ENCODE measurements at places on chromosomes 4 and X. TPM values are rescaled to one million over a fixed set of nuclear protein-coding genes. Genes with fewer than 3 reads are reported as not detected.

- no peak for DNase-seq
These were observed at the start of gene POU4F2 for GRCh38 chr4:146638786-146639505. TSS of gene POU4F2 (plus strand) at chr4:146638893. CDS start at chr4:146639141, 248 bp downstream.

DNA sequence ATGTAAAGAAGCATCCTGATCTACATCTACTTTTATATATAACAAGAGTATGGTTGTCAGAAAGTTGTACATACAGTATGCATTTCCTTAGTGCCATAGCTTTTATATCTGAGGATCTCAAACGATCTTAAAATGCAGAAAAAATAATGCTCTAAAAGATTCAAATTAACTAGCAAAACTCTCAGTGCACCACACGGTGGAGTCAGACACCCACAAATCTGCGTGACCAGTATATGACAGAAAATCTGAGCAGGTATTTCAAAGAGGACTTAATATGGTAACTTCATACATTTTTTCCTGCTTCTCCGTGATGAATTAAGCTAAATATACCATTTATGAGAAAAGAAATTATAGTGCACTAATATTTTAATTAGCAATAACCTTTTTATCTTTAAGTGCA, 803.0 kb downstream of the DMD start:
- DNase-seq = no peak

The H2BW2 gene
- total RNA-seq = not detected

The FAM114A1 gene
- 1.4 TPM for total RNA-seq

DNA sequence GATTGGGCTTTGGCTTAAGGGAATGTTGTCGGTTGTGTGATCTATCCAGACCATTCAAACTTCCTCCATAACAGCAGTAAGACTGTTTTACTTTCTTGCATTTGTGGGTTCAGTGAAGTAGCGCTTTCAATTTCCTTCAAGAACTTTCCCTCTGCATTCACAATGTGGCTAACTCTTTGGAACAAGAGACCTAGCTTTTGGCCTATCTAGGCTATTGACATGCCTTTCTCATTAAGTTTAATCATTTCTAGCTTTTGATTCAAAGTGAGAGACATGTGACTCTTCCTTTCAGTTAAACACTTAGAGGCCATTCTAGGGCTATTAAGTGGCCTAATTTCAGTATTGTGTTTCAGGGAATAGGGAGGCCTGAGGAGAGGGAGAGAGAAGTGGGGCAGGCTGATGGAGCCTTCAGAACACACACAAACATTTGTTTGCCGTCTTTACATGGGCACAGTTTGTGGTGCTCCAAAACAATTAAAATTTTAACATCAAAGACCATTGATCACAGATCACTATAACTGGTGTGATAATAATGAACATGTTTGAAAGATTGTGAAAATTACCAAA, 34.1 kb downstream of the ADH5 start:
- no peak for DNase-seq

DNA sequence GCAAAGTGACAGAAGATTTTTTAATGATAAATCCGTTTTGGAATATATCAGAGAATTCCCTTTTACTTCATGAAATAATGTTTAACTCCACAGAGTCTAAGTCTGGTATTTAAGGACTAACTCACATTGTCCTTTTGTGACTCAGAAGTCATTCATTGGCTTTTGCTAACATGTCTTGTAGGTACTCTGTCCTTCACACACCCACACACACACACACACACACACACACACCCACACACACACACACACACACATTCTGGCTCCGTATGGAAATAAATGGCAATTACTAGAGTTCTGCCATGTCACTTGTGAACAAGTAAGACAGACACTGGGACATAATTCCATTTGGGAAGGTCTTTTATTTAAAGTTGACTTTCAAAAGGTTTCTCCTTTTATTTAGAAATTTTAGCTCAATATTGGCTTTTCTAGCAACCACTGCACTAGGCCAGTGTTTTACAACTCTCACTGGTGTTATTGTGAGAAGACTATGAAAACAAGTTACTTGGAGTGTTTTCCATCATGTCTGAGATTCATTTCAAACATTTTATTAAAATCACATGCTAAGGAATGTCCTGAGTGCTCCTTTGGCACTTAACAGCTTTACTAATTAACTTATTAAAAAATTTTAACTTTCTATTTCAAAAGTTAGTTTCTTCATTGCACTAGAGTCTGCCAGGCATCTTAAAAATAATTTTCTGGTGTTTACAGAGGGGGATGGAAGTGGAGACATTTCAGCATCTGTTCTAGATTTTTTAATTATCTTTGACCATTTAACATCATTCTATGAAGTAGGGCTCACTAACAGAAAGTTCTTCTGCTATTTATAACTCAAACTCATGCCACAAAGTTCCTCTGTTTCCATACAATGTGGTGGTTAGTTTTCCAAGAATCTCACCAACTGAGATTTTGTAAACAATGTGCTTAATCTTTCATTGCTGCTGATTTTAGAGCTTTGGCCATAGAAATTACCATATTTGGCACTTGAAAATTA, 240.3 kb upstream of the GPC4 start:
- no peak for DNase-seq
